ENCODE measurements at places on chromosomes 3 and 15.

GRCh38 chr3:128435058-128435457 lies 31.6 kb downstream of the DNAJB8 start:
- DNase-seq: no peak

DNA sequence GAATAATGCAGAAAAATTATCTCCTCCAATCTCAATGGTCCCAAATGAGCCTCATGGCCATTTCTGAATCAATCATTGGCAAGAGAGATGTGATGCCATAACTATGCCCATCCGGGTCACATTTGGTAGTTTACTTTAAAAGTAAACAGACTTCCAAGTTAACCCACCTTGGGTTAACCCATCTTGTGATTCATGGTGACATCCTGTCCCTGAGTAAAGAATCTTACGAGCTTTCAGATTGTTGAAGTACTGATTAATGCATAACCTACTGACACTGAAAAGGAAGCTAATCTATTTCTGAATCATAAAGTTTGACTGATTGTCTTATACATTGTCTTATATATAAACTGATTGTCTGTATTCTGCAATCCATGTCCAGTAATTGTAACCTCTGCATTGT lies 467.2 kb upstream of the AGTR1 start:
- no peak for DNase-seq

DNA sequence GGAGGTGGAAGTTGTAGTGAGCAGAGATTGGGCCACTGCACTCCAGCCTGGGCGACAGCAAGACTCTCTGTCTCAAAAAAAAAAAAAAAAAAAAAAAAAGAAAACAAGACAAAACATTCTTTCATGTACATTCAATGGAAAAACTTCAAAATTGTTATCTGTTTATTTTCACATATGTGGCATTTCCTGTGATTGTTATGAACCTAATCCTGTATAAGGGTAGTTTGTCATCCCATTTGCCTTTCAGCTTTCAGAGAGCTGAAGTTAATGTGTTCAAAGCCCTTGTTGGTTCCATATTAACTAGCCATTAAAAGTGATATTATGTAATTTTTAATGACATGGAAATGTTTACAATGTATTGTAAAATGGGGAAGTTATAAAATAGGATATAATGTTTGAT lies 17.3 kb upstream of the NCK1 start:
- no peak for DNase-seq

- DNase-seq: no peak
Measured at GRCh38 chr3:136644212-136644611, 108.0 kb downstream of the STAG1 start.

- no peak for DNase-seq
Measured at GRCh38 chr3:187264021-187264420, 27.5 kb downstream of the MASP1 start.

DNA sequence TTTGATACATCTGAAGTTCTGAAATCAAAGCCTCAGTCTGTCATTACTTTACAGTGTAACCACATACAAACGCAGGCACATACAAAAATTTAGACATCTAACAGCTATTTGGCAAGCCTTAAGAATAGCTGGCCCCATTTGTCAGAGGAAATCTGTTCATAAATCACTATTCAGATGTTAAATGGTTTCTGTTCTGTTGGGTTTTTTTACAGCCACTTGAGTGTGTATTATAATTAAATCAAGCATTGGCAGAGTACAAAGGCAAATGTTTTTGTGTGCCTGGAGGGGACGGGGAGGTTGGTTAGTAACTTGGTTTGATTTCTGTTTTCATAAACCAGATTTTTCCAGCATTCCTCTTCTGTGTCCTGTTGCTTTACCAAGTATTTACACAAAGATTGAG lies 24.1 kb downstream of the PIGB start:
- DNase-seq: no peak

DNA sequence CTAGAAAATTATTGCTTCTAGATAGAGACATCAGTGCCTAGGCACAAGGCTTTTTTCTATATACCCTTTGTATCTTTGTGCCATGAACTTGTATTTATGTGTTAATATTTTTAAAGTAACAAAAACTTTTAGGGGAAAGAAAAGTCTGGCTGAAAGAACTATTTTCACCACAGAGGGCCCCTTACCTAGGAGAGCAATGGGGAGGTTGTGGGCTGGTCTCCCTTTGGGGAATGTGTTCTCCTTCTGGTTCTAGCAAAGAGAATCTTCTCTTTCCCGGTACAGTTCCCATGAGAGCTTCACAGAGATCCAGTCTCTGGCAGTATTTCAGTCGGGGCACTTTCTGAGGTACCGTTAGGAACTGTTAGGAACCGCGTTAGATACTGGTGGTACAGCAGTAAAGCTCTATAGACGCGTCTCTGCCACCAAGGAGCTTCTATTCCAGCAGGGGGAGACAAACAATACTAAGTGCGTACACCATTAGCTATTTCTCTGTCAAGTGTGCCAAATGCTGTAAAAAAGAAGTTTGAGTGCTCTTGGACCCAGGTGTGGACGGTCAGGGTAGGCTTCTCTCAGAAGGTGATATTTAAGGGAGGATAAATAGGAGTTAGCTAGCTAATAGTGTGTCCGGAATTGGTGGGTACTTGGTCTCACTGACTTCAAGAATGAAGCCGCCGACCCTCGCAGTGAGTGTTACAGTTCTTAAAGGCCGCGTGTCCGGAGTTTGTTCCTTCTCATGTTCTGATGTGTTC lies 4.6 kb upstream of the EPB42 start:
- no peak for DNase-seq

- DNase-seq: no peak
Measured at GRCh38 chr3:14762701-14763100, 56.1 kb upstream of the FGD5 start.

DNA sequence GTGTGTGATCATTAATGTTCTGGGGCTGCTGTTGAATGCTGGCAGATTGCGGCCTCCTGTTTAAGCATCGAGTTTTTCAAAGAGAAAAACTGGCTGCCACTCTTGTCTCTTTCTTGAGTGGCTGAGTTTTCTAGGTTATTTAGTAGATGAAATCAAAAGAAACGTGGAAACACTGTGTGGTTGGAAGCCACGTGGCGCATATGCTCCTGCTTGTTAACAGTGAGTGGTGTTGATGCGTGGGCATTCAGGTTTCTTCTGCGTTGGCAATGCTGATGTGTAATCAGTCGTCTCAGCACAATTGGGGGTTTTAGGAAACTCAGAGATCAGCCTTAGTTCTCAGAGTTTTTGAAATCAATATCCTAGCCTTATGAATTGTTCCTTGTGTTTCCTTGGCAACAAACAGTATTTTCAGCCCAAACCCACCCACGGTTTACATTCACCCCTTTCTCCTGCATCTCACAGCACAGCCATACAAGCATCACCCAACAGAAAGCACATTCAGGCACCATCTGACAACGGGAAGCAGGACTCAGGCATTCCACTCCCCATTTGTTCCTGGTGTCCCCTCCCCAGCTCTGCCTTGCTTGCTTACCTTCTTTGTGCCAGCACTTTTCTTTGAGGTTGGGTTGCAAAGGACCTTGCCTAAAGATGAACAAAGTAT lies 74.7 kb downstream of the SEC22A start:
- DNase-seq: no peak

GRCh38 chr15:88491158-88491557 lies 23.6 kb downstream of the MRPS11 start:
- no peak for DNase-seq

DNA sequence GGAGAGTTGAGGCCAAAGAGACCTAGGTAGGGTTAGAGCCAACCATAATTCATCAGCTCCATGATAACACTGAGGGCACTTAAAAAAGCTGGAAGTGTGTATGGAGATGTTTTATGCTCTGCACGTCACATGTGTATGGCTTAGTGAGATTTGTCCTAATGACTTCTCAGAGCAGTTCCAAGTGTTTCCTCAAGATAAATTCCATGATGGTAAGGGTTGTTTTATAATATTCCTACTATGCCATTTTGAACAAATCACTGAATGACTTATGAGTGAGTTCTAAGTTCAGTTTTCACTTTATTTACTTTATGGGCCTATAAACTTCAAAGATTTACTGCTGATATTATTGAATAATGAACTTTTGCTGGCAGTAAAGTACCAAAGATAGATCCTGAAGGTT lies 28.1 kb downstream of the TEX9 start:
- no peak for DNase-seq

GRCh38 chr3:65672871-65673815 lies 365.6 kb downstream of the MAGI1 start:
- DNase-seq: no peak

GRCh38 chr3:33646406-33646805 lies 71.6 kb downstream of the CLASP2 start:
- no peak for DNase-seq

- no peak for DNase-seq
Measured at GRCh38 chr3:112629425-112629824, 11.5 kb downstream of the CCDC80 start.

GRCh38 chr3:31802981-31803740 lies 177.9 kb downstream of the OSBPL10 start:
- no peak for DNase-seq

DNA sequence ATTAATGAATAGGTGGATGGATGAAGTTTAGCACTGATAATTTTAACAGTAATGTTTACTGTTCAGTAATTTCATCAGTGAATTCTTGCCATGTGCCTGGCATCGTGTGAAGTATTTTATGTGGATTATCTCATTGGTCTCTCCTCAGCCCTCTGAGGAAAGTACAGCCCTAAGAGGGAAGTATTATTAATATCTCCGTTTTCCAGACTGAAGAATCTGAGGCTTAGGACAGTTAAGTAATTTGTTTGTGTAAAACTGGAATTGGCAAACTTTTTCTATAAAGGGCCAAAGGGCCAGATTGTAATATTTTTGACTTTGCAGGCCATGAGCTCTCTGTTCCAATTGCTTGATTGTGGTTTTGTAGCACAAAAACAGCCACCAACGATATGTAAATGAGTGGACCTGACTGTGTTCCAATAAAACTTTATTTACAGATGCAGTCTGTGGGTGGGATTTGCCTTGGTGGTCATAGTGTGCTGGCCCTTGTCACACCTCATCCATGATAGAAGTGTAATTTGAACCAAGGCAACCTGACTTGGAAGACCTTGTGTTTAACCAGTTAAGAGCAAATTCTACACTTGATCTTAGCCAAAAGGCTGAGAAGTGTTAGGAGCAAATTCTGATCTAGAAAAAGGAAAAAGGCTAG lies 255.3 kb downstream of the FEZF2 start:
- no peak for DNase-seq

- no peak for DNase-seq
Measured at GRCh38 chr15:53759411-53759931, at the start of gene WDR72. Gene WDR72 (minus strand): TSS chr15:53759663. CDS start chr15:53733149, 26,514 bp downstream.

GRCh38 chr15:24940236-24940635 lies 14.6 kb upstream of the SNRPN start:
- DNase-seq: no peak

DNA sequence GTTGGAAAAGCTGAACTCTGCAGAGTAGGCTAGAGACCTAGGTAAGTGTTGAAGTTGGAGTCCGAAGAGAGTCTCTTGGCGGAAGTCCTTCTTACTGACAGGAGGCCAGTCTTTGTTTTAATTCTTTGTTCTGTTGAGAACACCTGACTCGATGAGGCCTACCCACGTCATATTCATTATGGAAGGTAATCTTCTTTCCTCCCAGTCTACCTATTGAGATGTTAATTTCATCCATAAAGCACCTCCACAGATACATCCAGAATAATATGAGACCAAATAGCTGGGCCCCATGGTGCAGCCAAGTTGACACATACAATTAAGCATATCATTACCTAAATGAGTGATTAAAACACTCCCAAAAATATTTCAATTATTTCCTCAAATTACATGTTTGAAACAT lies 515.5 kb downstream of the CADM2 start:
- DNase-seq: no peak

- no peak for DNase-seq
Measured at GRCh38 chr3:161859865-161860450, 363.4 kb downstream of the OTOL1 start.

DNA sequence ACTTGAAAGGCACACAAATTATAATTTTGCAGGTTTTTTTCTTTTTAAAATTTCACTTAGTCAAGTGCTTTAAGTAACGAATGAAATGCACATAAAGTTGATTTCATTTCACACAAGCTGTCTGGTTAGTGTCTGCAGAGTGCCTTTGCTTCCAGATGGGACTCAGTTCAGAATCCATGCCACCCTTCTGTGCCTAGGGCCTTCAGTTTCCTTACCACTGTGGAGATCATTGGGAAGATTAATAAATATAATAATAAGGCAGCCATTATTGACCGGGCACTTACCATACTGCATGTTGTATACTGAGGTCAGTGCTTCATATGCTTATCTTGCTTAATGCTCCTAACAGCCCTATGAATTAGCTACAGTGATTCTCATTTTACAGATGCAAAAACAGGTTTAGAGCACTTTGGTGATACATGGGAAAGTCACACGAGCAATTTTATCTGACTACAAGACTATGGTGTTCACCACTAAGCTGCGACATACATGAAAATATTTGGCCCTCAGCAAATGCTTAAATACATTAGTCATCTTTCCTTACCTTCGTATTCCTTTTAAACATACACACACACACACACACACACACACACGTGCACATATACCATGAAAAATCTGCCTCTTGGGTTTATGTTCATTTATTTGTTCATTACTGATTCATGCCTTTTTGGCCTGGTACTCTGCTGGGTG lies 3.1 kb downstream of the NMNAT3 start:
- no peak for DNase-seq

GRCh38 chr15:59335207-59335786 lies 37.4 kb downstream of the MYO1E start:
- DNase-seq: no peak

Measured in activated CD8-positive, alpha-beta memory T cell treated with anti-CD3 and anti-CD28 coated beads for 48 hours (primary cell).